CD4-positive, alpha-beta T cell treated with Interleukin-17A for 1 hour (primary cell): ENCODE measurements at places on chromosomes 3 and 15.

DNA sequence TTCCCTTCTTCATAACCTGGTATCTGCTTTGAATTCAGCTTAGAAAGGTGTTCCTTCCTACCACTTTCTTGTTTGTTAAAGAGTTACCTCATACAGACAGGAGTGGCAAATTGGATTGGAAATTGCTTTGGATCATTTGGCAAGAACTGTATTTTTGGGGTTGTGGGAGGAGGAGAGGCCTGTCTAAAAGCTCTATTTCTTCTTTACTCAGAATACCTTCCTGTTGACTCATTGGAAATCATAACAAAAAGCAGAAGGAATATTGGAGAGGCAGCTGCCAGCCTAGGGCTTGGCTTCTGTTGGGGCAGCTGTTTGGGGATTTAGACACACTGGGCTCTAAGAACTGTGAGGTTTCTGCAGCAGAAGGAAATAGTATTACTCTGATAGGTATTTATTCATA lies 14.2 kb downstream of the IQGAP1 start:
- DNase-seq = peak; percentile 20

DNA sequence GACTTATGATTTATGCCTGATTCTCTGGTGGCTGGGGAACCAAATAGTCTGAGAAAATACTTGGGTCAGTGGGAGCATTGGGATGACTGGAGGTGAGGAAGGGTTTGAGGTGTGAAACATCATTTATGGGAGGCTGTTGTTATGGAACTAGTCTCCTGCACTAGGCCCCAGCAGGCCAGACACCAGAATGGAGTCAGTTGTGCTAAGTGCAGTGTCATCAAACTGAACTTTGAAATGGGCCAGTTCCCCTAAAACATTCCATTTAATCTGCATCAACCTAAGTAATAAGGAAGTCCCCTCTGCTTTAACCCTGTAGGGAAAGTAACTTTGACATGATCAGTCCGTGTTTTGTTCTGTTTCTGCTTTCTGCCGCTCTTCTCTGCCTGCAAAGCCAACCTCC lies 44.9 kb upstream of the KLHL25 start:
- DNase-seq = no peak

DNA sequence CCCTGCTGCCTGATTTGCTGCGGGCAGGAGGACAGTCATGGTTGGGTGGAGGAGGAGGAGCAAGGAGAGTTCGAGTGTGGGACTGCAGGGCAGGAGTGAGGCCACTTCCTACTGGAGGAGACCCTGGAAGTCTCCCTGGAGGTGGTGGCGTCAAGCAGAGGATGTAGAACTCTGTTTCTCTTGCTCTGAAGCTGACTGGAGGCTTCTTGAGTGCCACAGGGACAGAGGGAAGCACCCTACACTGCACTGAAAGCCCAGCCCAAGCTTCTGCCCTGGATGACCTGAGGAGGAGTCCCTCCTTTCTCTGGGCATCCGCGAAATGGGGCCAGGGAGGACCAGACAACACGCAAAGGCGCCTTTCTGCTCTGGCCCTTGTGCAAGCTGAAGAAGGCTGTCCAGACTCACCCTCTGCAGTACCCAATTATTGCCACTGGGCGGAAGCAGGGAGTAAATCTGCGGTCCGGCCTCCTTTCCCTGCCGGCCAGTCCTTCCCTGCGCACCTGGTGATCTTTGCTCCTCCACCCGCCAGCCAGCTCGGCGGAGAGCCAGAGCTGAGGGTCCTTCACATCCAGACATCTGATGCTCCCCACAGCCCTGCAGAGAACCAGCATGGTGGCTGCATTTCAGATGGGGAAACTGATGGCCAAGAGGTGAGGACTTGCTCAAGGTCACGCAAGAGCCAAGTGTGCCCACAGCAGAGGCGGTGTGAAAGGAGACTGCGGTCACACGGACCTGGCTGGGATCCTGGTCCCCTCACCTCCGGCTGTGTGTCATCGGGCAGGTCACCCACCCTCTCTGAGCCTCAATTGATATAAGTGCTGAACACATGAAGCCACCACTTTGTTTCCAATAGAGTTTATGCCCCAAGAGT lies 207.1 kb downstream of the TBC1D2B start:
- peak; percentile 11 for DNase-seq

GRCh38 chr15:77566092-77566491 lies 66.6 kb downstream of the LINGO1 start:
- DNase-seq = no peak

GRCh38 chr15:55183679-55184078 lies 13.1 kb downstream of the RSL24D1 start:
- no peak for DNase-seq
